ENCODE measurements at places on chromosomes 16 and 17.
A peak's percentile ranks its signal among the peaks of the same experiment; 100 is the strongest.

- DNase-seq = no peak
Observed at GRCh38 chr16:20285993-20286499, 41.3 kb downstream of the GP2 start.

GRCh38 chr16:82623241-82623640 is 3.5 kb upstream of the CDH13 start:
- no peak for DNase-seq

DNA sequence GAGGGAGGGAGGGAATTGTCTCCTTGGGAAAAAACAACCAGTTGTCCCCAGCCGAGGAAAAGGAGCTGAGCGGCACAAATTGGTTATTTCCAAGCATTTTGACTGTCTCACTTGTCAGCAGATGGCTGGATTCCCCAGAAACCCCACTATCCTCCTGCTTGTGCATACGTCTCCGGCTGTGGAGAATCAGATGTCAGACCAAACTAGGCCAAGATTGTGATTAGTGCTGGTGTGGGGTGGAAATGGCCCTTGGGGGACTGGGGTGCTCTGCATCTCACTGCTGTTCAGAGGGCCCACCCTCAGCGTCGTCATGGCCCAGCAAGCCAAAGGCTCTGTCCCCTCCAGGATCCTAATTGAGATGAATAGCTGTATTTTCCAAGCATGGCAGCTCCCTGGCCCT is 131.7 kb upstream of the HSBP1 start:
- no peak for DNase-seq

GRCh38 chr17:68785565-68786486 is 169.4 kb downstream of the ABCA8 start:
- DNase-seq = no peak

DNA sequence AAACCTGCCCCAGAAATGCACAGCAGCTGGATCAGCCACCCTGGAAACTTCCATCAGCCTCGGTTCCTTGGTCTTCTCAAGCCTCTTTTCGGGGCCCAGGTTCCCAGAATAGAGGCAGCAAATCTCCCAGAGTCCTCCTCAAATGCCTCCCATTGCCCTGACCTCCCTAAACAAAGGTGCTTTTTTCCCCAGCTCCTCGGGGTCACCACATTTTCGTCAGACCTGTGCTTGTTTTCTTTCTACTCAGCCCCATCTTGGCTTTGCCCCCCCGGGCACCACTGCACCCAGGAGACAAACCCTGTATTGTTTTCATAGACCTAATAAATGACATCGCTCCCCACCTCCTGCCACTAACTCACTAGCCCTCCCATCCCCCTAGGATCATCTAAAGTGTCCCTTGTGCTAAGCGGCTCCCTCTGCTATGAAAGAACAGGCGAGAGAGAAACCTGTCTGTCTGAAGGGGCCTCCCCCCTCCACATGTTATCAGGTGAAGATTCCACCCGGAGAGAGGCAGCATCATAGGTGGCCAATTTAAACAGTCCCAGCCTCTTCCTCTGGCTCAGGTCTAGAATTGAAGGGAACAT is 451.1 kb downstream of the SOX9 start:
- no peak for DNase-seq

DNA sequence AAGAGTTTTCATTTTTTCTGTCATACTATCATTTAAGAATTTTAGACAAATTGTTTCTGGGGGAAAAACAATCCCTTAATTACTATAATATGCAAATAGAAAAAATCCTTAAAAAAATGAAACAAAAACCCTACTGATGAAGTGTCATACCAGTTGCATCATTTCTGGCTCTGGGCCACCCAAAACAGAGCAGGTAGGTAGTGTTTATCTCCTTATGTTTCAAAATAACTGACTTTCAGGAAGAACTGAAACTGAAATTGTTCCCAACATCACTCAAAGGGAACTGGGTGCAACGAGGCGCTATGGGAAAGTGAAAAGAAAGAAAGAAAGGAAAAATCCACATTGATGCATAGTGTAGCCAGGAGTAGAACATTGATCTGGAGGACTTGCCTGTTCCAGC is 653.1 kb upstream of the SOX9 start:
- DNase-seq = no peak

GRCh38 chr17:78736526-78737079 is 45.5 kb downstream of the CYTH1 start:
- peak; percentile 51 for DNase-seq

DNA sequence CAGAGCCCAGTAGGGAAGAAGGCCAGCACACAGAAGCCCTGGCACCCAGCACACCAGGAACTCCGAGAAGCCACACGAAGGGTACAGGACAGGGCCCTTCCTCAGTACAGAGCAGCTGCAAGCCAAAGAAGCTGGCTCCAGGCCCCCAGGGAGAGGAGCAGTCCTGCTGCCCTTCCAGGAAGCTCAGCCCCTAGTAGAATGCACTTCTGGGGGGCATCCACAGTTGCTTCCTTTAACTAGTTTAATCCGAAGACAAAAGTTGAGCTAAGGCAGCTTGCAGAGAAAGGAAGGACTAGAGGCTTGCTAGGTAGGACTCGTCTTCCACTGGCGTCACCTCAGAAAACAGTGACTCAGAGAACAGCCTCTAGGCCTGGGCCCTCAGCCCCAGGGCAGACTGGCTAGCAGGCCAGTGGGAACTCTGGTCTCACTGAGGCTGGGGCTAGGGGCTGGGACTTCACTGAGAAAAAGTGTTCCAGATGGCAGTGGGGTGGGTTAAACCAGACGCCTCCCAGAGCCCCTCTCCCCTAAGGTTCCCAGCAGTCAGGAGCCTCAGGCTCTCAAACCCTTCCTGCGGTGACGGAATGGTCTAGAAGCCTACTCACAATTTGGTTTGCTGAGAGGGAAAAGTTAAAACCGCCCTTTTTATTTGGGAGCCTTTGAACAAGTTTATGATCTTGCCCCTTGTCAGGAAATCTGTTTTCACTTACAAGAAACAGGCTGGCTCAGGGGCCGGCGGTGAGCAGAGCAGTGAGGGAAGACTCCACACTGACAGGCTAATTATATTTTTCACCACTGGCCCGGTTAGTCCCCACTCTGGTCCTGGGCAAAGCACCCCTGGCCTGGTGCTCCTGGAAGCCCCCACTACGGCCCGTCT is 41.4 kb downstream of the ACTG1 start:
- DNase-seq = no peak

- no peak for DNase-seq
Observed at GRCh38 chr17:67546578-67547527, 169.8 kb downstream of the PITPNC1 start.

DNA sequence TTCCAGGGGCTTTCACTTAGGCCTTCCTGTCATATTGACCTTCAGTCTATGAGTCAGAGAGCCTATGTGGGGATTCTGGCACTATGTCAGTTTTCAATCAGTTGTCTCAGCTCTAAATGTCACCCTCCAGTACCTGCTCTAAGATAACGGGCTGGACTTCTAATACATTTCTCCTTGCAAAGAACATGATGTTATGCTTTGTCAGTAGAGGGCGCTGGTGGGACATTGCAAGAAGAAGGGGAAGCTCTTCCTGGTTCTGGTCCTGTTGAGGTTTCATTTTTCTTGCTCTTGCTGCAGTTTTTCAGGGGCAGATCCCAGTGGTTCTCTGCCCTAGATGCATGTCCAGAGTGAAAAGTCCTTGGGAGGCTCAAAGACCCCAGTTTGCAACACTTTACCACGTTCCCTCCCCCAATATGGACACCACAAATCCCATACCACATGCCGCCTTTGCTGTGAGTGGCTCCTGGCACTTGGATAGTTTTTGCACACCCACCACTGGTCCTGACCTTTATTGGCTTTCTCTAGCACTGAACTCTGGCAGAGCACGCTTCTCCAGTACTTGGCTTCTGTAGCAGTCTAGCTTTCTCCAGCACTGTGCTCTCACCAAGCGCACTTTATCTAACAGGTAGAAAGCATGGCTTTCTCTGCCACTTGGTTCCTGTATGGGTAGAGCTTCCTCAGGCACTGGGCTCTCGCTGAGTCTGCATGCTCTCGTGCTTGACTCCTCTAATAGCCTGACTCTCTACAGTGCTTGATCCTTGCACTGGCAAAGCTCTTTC is 49.0 kb downstream of the BCL7C start:
- no peak for DNase-seq

GRCh38 chr16:4787627-4788482 is at the start of gene SEPTIN12:
TSS of gene SEPTIN12 (minus strand) at chr16:4788345. CDS start at chr16:4787645, 700 bp downstream.
- no peak for DNase-seq

GRCh38 chr16:27468941-27469531 is 67.1 kb downstream of the IL21R start:
- no peak for DNase-seq

GRCh38 chr16:67252609-67253497 is 4.1 kb downstream of the SLC9A5 start:
- no peak for DNase-seq

DNA sequence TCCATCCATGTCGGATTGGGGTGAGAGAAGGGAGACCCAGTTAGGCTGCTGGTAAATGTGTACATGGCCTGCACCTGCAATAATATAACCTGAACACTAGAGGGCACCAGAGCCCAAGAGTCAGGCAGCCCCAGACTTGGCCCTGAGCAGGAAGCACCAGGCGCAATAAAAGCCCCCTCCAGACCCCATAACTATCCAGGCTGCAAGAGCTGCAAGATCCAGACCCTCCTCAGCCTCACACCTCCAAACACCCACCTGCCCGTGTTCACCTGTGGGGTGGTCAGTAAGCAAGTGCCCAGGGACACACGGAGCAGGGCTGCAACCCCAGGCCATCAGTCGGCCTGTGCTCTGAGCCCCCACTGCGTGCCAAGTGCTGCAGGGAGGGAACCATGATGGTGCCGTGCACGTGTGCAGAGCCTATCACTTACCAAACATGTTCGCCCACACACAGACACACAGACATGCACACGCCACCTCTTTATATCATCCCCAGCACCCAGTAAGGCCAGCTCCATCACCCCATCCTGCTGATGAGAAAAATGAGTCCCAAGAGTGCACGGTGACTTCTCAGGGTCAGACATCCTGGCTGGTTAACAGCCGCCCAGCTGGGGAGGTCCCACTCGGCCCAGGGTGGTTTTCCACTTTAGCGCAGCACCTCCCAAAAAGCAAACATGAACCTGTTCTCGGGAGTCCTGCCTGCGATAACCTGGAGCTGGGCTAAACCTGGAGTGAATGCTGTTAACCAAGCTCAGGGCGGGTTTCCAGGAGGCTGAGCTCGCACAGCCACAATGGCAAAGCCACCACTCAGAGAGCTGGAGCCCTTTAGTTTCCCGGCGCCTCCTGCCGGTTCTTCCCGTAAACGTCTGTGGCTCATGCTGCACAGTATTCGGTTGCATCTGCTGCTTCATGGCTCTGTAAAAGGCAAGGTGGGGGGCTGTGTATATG is 439.8 kb downstream of the SOX9 start:
- no peak for DNase-seq

- no peak for DNase-seq
Observed at GRCh38 chr16:20084624-20085226, 11.0 kb upstream of the GPR139 start.

GRCh38 chr17:33021731-33022408 is 30.2 kb downstream of the SPACA3 start:
- no peak for DNase-seq

GRCh38 chr16:20940871-20941635 is 40.5 kb downstream of the LYRM1 start:
- no peak for DNase-seq

GRCh38 chr17:32565401-32565800 is 78.6 kb downstream of the CDK5R1 start:
- DNase-seq = no peak

GRCh38 chr17:37158290-37158689 is 209.5 kb downstream of the AATF start:
- DNase-seq = no peak

DNA sequence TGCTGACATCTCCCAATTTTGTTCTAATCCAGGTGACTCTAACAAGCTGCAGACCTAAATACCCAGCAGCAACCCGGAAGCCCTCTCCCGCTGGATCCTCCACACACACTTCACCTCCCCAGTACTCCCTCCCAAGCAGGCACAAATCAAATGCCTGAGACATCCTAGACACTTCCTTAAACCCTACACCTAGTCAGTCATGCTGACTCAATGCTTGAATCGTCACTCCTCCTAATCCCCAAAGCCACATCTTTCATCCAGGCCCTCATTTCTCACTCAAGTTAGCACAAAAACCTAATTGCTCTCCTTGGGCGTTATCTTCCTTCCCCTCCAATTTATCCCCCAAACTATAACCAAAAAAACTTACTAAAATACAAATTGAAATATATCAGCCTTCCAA is 32.7 kb downstream of the CMC2 start:
- DNase-seq = no peak

GRCh38 chr16:26382586-26382985 is 684.1 kb upstream of the C16orf82 start:
- DNase-seq = no peak

DNA sequence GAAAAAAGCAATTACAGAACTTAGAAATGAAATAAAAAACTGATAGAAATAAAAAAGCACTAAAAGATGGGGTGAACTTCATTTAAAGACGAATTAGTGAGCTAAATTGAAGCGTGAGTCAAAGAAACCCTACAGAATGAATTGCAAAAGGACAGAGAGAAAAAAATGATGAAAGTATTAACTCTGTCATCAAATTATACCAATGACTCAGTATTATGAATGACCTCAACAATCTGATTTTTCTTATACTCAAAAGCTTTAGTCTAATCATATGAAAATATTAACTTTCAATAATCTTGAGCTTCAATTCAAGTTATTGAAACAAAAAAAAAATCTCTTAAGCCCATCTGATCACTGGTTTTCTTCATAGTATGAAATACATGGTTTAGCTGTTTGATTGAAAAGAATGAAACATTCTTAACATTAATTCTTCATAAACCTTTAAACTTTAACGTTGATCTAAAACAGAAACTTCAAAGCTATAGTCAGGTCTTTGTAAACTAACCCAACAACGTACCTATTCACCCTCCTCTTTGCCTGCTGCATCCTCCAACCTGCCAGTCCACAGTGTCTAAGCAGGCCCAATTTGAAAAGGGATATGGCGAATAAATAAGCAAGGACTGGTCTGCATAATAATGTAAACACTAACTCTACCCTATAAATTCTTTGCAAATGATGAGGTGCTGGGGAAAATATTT is 6.6 kb downstream of the ABCA5 start:
- no peak for DNase-seq

DNA sequence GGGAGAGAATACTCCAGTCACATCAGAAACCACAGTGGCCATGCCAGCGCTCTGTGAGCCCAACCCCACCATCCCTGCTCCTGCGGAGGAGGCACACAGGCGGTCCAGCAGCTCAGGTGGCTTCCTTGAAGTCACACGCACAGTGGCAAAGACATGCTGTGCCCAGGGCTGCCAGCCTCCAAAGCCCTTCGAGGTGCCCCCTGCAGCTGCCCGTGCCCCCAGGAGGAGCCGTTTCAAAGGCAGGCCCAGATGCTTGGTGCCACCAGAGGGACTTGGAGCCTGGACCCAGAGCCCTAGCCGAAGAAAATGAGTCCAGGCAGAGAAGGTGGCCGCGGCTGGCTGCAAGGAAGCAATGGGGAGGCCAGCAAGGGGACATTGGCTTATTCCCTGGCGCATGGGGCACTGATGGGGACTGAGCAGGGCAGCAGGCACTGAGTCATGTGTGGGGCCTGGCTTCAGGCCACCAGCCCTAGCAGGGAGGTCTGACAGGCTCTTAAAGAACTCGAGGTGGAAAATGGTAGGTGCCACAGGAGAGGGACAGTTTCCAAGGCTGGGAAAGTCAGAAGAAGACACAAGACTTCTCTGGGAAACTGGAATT is 17.2 kb upstream of the CACNG1 start:
- DNase-seq = no peak
